ENCODE measurements at places on chromosomes 13 and 19.

DNA sequence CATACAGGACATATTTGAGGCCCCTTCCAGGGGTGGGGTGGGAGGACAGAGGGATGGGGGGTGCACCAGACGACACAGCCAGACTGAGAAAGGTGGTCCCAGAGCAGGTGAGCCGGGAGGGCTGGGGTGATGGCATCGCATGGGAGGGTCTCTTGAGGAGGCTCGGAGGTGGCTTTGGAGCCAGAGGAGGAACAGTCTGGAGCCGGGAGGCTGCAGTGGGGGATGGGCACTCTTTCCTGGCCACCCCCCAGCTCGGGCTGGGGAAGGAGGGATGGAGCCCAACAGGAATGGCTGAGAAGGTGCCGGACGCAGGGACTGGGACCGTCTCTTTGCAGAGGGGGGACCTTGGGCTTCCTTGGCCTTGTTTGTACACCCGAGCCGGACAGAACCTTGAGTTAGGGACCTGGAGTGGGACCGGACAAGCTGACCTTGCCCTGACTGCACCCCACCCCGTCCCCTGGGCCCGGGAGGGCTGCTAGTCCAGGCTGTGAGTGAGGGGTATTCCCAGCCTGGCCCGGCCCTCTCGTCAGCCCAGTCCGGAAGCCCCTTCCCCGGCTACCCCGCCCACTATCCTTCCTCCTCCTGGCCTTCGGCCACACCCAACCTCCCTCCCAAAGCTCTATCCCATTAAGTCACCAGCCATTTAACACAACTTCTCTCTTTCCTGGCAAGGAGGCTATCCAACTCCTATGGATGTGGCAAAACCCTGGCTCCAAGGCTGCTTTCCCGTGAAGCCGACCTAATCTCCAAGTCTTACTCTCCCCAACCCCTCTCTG, 816 bp upstream of the TBXA2R start:
- DNase-seq: peak; percentile 73

- DNase-seq: no peak
These were observed 18.4 kb upstream of the ACOD1 start for GRCh38 chr13:76929851-76930374.

- no peak for DNase-seq
These were observed 345.6 kb downstream of the SPRY2 start for GRCh38 chr13:79995334-79995733.

DNA sequence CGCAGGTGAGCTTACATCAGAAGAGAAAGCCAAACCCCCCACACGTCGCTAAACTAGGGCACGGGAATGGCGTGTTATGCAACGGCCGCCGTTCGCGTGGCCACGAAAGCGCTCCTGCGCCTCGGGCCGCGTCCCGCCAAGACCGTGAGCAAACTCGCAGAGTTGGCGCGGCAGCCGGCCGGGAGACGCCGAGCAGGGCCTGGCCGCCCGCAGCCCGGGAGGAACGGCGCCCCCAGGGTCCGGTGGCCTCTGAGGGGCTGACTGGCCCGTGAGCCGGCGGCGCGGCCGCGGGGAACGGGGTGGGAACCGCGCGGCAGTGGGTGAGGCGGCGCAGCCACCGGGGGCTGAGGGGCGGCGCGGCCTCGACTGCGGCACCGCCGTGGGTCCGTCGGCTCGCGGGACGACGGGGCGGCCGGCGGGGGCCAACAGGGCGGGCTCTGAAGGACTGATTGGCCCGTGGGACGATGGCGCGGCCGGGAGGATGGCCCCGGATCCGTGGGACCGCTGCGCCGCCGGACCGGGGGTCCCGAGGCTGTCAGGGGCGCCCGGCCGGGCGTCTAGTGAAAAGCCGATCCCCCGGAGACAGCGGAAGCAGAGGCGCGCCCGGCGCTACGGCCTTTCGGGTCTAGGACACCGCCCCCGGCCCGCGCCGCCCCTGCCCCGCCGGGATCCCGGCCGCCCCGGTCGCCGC, 903 bp downstream of the LATS2 start:
- DNase-seq: peak; percentile 42

- no peak for DNase-seq
These were observed 250.3 kb upstream of the OBI1 start for GRCh38 chr13:78909276-78909675.

DNA sequence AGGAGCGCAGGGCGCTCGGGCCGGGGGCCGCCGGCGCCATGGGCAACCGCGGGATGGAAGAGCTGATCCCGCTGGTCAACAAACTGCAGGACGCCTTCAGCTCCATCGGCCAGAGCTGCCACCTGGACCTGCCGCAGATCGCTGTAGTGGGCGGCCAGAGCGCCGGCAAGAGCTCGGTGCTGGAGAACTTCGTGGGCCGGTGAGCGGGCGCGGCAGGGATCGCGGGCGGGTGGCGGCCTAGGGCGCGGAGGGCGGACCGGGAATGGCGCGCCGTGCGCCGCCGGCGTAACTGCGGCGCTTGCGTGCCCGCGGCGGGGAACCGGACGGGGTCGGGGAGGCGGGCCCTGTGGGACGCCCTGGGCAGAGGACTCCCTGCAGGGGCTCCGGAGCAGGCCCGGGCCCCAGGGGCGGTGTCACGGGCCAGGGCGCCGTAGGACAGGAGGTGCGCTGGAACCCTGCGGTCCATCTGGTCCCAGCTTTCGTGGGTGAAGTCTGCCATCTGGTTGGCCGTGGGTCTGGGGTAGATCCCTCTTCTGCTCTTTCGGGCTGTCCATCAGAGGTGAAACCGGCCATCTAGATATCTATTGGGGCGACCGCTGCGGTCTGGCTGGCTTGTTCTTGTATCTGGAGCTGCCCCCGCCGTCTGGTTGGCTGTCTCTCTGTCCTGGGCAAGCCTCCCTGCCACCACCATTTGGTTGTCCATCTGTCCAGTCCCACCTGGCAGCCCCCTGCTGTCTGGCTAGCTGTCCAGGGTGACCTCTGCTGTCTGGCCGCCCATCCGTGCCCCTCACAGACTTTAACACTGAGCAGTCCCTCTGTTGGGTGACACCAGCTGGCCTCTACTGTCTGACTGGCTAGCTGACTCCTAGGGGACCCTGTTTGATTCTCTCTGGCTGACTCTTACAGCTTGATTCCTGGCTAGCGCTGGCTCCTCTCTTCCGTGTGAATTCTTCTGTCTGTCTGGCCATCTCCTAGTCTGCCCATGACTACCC, 622 bp downstream of the DNM2 start:
- peak; percentile 58 for DNase-seq

DNA sequence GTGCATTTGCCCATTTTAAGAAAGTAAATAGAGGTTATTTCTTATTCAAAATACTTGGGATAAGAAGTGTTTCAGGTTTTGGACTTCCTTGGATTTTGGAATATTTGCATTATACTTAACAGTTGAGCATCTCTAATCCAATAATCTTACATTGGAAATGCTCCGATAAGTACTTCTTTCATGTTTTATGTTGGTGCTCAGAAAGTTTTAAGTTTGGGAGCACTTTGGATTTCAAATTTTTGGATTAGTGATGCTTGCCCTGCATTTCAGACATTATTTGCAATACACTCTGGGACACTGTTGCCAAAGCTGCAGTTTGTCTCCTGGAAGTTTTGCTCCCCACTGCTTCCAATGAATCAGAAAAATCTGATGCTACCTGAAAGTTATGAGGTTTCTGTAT, 691.9 kb upstream of the SLITRK6 start:
- no peak for DNase-seq

DNA sequence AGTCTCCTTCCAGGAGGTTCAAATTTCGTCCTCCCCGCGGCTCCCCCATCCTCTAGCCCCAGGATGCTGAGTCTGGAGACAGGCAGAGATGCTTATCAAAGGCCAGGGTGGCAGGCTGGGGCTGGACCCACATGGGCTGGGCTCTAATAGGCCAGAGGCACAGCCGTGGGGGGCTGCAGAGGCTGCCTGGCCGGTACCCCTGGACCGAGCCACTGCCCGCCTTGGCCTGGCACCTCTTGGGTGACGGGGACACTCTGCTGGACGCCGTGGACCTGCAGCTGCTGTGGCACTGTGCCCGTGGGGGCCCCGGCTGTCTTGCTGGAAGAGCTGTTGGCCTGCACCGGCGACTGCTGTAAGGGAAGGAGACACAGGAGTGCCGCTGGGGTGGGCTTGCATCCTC, 25.8 kb downstream of the RFX1 start:
- DNase-seq: no peak

- no peak for DNase-seq
These were observed 117.7 kb upstream of the ZNF507 start for GRCh38 chr19:32227561-32228165.

DNA sequence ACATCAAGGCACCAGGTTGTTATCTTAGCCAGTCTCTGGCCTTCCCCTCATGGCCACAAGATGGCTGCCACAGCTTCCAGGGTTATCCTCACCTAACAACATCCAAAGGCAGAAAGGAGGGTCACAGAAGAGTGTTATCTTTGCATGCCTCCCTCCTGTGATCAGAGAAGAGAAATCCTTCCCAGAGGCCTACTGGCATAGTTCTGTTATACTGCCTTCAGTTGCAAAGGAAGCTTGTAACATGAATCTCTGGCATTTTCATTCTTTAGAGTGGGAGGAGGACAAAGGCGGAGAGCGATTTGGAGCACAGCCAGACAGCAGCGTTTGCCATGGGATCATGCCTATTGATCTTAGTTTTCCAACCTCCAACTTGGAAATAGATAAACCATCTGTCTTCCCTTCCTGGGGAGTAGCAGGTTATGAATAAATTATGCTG, 135.7 kb downstream of the DNAJC15 start:
- DNase-seq: no peak

DNA sequence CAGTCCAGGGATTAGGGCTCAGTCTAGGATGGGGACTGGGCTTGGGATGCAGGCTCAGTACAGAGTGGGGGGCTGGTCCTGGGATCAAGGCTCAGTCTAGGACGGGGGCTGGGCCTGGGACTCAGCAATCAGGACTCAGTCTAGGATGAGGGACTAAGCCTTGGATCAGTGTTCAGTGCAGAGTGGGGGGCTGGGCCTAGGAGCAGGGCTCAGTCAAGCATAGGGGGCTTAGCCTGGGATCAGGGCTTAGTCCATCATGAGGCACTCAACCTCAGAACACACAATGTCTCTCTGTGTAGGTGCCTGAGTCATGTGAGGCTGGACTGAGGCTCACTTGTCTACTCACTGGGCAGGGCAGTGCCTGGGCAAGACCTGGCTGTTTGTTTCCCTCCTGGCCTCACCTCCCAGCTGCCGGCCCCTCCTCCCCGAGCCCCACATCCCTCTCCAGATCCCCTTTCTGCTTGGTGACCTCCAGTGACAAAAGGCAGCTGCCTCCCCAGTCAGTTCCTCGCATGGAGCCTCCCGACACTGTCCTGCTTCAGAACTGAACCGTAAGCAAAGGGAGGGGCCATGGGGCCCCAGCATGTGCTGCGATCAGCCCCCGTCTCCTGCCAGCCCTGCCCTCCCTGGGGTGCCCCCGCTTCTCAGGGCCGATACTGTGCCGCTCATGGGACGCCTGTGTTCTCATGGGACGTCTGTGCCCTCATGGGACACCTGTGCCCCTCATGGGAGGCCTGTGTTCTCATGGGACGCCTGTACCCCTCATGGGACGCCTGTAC, 6.5 kb upstream of the S1PR4 start:
- no peak for DNase-seq

DNA sequence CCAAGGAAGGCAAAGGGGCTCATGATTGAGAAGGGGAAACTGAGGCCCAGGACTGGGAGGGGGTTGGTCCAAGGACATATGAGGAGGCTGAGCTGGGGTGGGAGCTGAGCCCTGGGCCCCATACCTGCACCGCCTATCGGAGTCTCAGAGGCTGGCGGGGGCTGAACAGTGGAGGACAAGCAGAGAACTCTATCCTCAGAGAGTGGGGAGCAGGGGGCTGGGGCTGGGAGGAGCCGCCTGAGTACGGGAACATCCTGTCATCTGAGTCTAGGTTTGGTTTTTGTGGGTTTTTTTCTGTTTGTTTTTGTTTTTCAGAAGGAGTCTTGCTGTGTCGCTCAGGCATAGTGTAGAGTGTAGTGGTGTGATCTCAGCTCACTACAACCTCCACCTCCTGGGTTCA, 6.2 kb downstream of the ARRDC2 start:
- DNase-seq: no peak

GRCh38 chr13:100855151-100855550, 180.6 kb upstream of the TMTC4 start:
- DNase-seq: no peak

- no peak for DNase-seq
These were observed 16.2 kb downstream of the MCF2L start for GRCh38 chr13:112984954-112985802.

GRCh38 chr13:95185311-95185710, 115.9 kb downstream of the ABCC4 start:
- DNase-seq: no peak

DNA sequence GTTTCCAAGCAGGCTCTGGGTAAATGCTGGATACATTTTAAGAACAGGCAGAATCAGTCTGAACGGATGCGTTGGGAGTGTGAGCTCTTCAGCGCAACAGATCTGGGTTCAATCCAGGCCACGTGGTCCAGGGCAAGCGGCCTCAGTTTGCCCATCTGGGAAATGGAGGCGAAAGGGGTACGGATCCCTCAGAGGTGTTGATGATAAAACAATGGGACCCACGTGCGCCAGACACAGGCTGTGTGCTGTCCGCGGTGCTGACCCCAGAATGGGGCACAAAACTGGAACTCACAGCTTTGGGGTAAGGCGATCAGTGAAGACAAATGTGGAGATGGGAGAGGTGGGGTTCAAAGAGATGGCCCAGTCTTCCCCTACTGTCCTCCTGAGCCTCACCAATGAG, 13.1 kb upstream of the PDE4C start:
- no peak for DNase-seq

DNA sequence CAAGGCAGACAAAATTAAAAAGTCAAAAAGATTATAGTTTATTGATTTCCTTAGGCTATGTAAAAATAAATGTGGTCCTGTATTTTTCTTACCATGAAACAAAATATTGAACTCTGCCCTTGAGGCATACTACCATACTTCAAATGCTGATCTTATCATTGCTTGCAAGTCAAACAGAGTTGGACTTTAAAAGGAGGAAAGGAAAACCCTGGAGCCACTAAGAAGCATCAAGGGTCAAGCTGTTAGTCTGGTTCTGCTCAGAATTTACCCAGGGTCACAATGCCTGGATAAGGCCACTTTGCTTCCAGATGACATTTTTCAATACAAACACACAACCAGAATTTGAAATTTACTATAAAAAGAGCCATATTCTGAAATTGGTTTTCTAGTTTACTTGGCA, 2.2 kb upstream of the FREM2 start:
- no peak for DNase-seq

DNA sequence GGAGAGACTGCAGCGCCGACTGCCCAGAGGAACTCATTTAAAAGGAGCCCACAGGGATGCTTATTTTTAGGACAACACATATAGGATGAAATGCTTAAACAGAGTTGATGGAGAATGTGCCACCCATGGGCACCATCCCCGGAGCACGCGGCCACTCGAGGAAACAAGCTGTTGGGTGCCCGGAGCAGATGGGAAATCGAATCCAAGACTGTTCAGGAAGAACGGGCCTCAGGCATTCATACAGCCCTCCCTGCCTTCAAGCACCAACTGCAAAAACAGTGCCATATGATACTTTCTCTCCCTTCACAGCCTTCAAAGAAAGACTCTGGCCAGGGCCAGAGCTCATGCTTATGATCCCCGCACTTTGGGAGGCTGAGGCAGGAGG, 40.2 kb downstream of the RAB20 start:
- DNase-seq: no peak

DNA sequence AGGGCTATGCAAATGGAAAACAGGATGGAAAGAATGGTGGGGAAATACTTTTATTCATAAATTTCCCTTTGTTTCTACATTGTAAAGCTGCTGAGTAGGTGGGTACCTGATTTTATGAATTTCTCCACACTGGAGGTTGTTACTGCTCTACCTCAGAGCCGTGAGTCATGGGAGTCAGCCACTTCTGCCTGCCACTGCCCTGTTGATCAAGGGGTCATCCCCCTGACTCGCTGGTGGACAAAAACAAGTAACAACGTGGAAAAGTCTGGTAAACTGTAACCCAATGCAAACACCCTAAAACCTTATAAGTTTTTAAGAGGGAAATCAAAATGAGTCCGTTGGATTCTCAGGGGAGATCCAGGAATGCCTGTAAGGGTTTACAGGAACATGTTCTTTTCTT, 329.5 kb downstream of the ATP8A2 start:
- no peak for DNase-seq
